ENCODE measurements at places on chromosomes 6 and 20. TPM values are rescaled to one million over a fixed set of nuclear protein-coding genes. Genes with fewer than 3 reads are reported as not detected.

Gene WFDC12
- not detected for total RNA-seq

Gene LGSN
- total RNA-seq = not detected

Gene ARMC12
- total RNA-seq = 0.40 TPM

Gene SIRPB2
- total RNA-seq = 1.2 TPM

Gene MLIP
- total RNA-seq = 10.8 TPM

Gene TPX2
- total RNA-seq = 39.3 TPM

Gene SLC17A3
- total RNA-seq = not detected

Gene VSX1
- not detected for total RNA-seq

Gene SCGN
- total RNA-seq = not detected

Gene PRRT1
- total RNA-seq = not detected

Gene STX11
- total RNA-seq = 9.4 TPM

Gene ULBP1
- total RNA-seq = 0.11 TPM

Gene BEND6
- 1.2 TPM for total RNA-seq

Gene GJA1
- total RNA-seq = 605 TPM

Gene OLIG3
- total RNA-seq = not detected

Gene SLC17A1
- total RNA-seq = not detected

Gene DDRGK1
- 25.9 TPM for total RNA-seq

Gene GINM1
- 45.7 TPM for total RNA-seq

Gene DYNLRB1
- 47.7 TPM for total RNA-seq

Gene TRIM38
- total RNA-seq = 8.0 TPM

Gene FAM83C
- total RNA-seq = not detected

Gene PRDM13
- total RNA-seq = not detected

Gene HEY2
- total RNA-seq = 0.46 TPM

Gene PTPRK
- 61.3 TPM for total RNA-seq

Gene TBC1D32
- 5.7 TPM for total RNA-seq

Gene MUCL3
- not detected for total RNA-seq

Gene TFAP2A
- 2.1 TPM for total RNA-seq

Gene BMP2
- total RNA-seq = 16.1 TPM

Gene MYB
- 0.13 TPM for total RNA-seq

Gene RBM38
- 21.8 TPM for total RNA-seq

Gene GATA5
- 0.07 TPM for total RNA-seq

Gene CTSA
- 48.9 TPM for total RNA-seq
